Cardiac atrium fibroblast (primary cell): ENCODE measurements at places on chromosomes 12 and 14. TPM values are rescaled to one million over a fixed set of nuclear protein-coding genes. Genes with fewer than 3 reads are reported as not detected.

RNFT2 gene
- total RNA-seq: 0.36 and 3.7 TPM in 2 replicates

TAC3 gene
- total RNA-seq: 0.32 TPM in 1 of 2 replicates, not detected in the other

PLEKHD1 gene
- total RNA-seq: not detected in 2 replicates

FGD4 gene
- total RNA-seq: 9.0 and 11.8 TPM in 2 replicates

CLEC4D gene
- not detected in 2 replicates for total RNA-seq

HOXC4 gene
- total RNA-seq: not detected in 2 replicates

PSMB5 gene
- 255 and 277 TPM in 2 replicates for total RNA-seq
